Thyroid gland (tissue), 4 donors: ENCODE measurements at places on chromosomes 16 and 17.

DNA sequence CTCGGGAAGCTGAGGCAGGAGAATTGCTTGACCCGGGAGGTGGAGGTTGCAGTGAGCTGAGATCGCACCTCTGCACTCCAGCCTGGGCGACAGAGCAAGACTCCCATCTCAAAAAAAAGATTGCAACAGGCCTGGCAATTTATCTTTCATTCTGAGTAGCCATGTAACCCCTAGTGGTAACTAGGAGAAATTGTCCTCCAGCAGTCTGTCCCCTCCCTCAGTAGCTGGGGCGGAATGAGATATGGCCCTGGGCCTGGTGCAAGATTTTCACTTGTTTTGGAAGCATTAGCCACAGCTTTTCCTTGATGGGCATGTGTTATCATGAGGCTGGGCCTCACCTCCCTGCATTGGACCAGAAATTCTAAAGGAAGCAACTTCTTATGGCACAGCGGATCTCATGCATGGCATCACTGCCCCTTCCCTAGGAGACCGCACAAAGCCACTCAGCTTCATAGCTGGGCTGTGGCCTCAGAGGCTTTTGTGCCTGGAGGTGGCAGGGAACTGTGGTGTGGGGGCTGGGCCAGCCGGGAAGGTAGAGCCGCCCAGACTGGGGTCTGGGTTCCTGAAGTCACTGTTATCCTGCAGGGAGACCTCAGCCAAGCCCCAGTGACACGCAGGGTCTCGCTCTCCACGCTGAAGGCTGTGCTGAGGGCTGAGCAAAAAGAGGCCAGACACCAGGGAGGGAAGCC lies 13.4 kb downstream of the NATD1 start:
- no peaks in the 10 kb centered on the region for H3K27me3 ChIP-seq
- H3K36me3 ChIP-seq = no peaks in the 10 kb centered on the region
- no peak overlapping the region for H3K4me3 ChIP-seq
- no peak overlapping the region for H3K27ac ChIP-seq
- H3K4me1 ChIP-seq = peaks cover 20% of the 10 kb centered on the region
- DNase-seq = no peak

GRCh38 chr17:12727076-12727760 lies 61.5 kb downstream of the MYOCD start:
- H3K4me1 ChIP-seq = peaks cover 19% of the 10 kb centered on the region
- H3K4me3 ChIP-seq = no peak overlapping the region
- no peaks in the 10 kb centered on the region for H3K36me3 ChIP-seq
- H3K27me3 ChIP-seq = no peaks in the 10 kb centered on the region

GRCh38 chr17:79562931-79563210 lies 48.0 kb downstream of the RBFOX3 start:
- H3K4me3 ChIP-seq = no peak overlapping the region
- no peaks in the 10 kb centered on the region for H3K27me3 ChIP-seq
- DNase-seq = no peak
- H3K4me1 ChIP-seq = no peaks in the 10 kb centered on the region
- H3K27ac ChIP-seq = no peak overlapping the region

- no peak for DNase-seq
- H3K36me3 ChIP-seq = no peaks in the 10 kb centered on the region
- H3K4me1 ChIP-seq = no peaks in the 10 kb centered on the region
- no peak overlapping the region for H3K27ac ChIP-seq
Measured at GRCh38 chr17:74532115-74532514, 840 bp upstream of the CD300LB start.

DNA sequence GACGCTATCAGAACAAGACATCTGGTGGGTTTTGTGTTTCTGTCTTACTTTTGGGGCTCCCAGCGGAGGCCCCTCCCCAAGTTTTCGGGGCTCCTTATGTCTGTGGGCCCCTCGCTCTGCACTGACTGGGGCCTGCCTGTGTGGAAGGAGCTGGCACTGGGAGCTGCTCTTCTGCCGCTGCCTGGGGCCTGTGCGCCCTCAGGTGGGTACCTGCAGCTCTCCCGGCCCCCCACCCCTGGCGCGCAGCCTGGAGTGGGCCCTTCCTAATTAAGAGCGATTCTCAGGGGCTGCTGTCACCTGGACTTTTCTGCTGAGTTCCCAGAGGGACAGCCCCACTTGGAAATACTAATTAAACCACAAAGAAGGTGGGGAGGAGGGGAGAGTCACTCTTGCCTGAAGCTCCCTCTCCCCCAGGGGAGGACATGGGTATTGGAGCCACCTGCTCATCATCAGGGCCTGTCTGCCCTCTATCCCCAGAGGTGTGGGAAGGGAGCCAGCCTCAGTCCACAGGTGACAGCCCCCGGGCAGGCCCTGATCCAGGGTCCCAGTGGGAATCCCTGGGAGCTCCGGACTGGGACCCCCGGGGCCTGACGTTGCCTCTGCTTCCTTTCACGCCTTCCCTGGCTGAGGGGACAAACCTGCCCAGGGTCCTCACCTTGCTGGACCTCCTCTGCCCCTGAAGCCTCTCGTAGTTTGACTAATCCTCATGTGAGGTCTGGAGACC lies 36.5 kb downstream of the GSE1 start:
- H3K4me1 ChIP-seq = peaks cover 27% of the 10 kb centered on the region
- no peak overlapping the region for H3K4me3 ChIP-seq
- DNase-seq = no peak
- H3K27ac ChIP-seq = no peak overlapping the region
- peaks cover 16% of the 10 kb centered on the region for H3K36me3 ChIP-seq

DNA sequence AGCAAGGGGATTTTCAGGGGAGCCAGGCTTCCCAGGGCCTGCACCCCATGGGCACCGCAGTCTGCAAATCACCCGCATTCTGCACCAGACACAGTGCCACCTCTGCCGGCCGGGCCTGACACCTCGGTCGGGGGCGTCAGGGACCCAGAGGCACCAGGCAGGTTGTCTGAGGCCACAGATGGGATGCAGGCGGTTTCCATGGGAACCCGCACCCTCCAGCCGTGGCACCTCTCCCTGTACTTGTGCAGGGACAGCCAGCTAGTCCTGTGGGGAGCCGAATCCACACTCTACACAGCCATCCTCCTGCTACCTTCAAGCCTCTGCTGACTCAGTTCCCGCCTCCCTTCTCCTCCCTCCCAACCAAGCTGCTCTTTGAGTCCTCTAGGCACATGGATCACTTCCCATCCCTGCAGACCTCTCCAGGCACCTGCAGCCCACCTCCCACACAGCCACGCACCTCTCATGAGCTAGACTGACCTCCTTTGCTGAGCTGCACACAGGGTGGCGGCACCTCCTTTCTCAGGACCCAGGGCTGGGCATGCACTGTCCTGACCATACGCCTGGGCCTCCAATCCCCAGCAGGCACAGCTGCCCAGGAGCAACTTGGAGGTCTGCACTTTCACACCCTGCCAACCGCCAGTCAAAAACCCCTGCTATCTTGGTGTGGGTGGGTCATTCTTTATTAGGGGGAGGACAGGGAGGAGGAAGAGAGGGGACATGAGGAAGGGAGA lies 119.5 kb downstream of the C16orf78 start:
- no peak overlapping the region for H3K4me3 ChIP-seq
- H3K27ac ChIP-seq = no peak overlapping the region
- DNase-seq = no peak
- H3K36me3 ChIP-seq = no peaks in the 10 kb centered on the region
- H3K4me1 ChIP-seq = peaks cover 4% of the 10 kb centered on the region

DNA sequence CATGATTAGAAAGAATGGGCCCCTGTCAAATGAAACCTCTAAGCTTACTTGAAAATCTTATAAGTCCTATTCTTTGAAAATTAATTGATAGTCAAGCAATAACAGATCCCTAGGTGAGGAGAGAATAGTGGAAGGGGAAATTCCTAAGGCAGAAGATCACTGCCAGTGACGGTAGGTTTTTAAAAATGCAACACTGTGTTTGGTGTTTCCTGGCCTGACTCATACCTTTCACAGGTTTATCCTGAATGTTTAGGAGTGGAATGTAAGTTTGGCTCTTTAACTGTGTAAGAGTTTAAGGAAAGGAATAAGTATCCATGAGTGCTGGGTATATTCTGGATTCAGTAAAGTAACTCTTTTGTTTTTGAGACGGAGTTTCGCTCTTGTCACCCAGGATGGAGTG lies 23.8 kb downstream of the HAPSTR1 start:
- H3K27me3 ChIP-seq = no peaks in the 10 kb centered on the region
- H3K27ac ChIP-seq = no peak overlapping the region
- H3K4me3 ChIP-seq = no peak overlapping the region
- DNase-seq = no peak

DNA sequence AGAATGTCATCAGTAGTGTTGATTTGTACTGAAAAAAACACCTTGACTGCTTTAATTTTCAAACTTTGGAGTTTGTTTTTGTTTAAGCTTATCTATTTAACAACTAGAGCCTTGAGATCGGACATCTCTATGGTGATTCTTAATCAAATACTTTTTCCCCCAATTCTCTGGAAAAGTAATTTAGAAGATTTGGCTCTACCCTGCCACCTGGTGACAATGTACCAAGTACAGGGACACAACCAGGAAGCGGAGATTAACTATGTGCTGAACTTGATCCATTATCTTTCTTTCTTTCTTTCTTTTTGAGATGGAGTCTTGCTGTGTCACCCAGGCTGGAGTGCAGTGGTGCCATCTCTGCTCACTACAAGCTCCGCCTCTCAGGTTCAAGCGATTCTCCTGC lies 30.8 kb downstream of the USP43 start:
- peaks cover 7% of the 10 kb centered on the region for H3K4me1 ChIP-seq
- no peaks in the 10 kb centered on the region for H3K36me3 ChIP-seq
- no peak for DNase-seq
- no peaks in the 10 kb centered on the region for H3K27me3 ChIP-seq
- H3K27ac ChIP-seq = no peak overlapping the region

GRCh38 chr16:84677849-84678248 lies 22.0 kb upstream of the USP10 start:
- no peak for DNase-seq
- no peaks in the 10 kb centered on the region for H3K27me3 ChIP-seq
- no peak overlapping the region for H3K27ac ChIP-seq
- no peaks in the 10 kb centered on the region for H3K4me1 ChIP-seq

DNA sequence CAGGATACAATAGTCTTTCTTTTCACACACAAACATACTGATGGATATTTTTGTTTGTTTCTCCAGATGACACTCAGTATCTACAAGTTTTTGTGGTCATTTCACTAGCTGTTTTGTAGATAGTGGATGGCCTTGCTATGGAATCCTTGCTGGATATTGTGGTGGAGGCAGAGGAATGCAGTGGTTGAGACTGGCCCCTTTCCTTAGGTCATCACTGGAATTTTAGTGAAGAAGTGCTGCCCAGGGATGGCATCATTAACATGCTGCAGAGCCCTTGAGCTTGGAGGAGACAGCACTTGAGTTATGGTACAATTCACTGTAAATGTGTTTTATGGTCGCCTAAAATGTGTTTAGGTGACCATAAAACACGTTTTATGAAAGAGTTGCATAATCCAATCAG lies 455.9 kb upstream of the HSBP1 start:
- no peak for DNase-seq
- H3K27me3 ChIP-seq = no peaks in the 10 kb centered on the region
- H3K4me3 ChIP-seq = no peak overlapping the region
- peaks cover 4% of the 10 kb centered on the region for H3K4me1 ChIP-seq
- no peak overlapping the region for H3K27ac ChIP-seq

DNA sequence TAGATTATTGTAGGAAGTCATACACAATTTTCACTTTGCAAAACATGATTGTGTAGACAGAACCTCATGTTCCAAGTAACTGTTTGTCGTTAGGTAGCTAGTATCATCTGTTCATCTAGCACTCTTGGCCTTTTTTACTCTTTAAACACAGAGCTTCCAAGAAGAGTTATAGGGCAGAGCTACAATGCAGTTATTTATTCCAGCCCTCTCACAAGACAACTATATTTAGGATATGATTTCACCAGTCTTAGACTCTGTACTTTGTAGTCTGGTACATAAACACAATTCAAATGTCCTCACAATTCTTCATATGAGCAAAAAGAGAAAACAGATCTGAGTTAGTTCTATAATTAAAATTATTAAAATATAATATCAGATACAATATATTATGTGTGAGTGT lies 37.9 kb downstream of the KCNJ2 start:
- no peak overlapping the region for H3K4me3 ChIP-seq
- H3K27me3 ChIP-seq = no peaks in the 10 kb centered on the region
- DNase-seq = no peak
- no peaks in the 10 kb centered on the region for H3K4me1 ChIP-seq
- H3K27ac ChIP-seq = no peak overlapping the region
- no peaks in the 10 kb centered on the region for H3K36me3 ChIP-seq

DNA sequence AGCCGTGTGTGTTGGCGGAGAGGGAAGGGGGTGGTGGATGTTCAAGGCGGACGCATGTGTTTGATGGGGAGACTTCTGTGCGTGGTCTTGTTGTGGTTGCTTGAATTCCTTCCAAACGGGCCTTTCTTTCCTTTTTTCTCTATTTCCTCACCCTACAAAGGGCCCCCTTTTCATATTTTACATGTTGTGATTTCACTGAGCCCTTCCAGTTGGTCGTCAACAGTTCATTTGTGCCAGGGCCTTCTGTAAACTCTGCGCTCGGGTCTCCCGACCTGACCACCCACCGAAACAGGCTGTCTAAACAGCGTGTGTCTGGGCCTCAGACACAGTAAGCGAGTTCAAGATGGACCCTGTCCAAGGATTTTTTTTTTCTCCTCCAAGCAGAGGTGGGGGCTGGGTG lies 228.4 kb downstream of the IRF8 start:
- H3K4me1 ChIP-seq = no peaks in the 10 kb centered on the region
- H3K27ac ChIP-seq = no peak overlapping the region
- no peak for DNase-seq
- H3K4me3 ChIP-seq = no peak overlapping the region

- no peaks in the 10 kb centered on the region for H3K36me3 ChIP-seq
- no peak overlapping the region for H3K4me3 ChIP-seq
- no peak overlapping the region for H3K27ac ChIP-seq
- H3K4me1 ChIP-seq = no peaks in the 10 kb centered on the region
- no peak for DNase-seq
Measured at GRCh38 chr16:11520442-11520841, 66.3 kb downstream of the LITAF start.

DNA sequence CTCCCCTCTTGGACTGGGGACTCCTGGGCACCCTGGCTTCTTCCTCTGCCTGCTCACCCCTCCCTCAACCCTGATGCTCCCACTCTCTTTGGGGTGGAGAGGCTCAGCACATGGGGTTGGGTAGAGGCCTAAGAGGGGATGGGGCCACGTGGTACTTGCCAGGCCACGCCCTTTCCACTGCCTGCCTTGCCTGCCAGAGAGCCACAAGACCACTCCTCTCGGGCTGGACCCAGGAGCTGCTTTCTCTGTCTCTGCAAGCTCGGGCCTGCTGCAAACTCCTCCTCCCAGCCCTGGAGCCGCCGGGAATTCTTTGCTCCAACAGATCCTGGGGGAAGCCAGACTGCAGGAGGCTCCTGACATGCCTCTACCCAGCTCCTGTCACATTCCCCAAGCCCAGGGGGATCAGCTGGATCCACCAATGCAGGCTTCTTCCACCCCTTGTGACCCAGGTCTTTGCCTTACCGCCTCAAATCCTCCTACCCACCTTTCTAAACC lies 11.8 kb downstream of the DLX4 start:
- no peaks in the 10 kb centered on the region for H3K27me3 ChIP-seq
- H3K4me3 ChIP-seq = no peak overlapping the region
- H3K36me3 ChIP-seq = no peaks in the 10 kb centered on the region
- H3K4me1 ChIP-seq = no peaks in the 10 kb centered on the region

- DNase-seq = no peak
- no peak overlapping the region for H3K4me3 ChIP-seq
- no peak overlapping the region for H3K27ac ChIP-seq
Measured at GRCh38 chr16:27408012-27408601, 6.1 kb downstream of the IL21R start.

- H3K27me3 ChIP-seq = no peaks in the 10 kb centered on the region
- H3K27ac ChIP-seq = peak overlapping the region; percentile 78
- DNase-seq = no peak
- peaks cover 20% of the 10 kb centered on the region for H3K4me1 ChIP-seq
- peak overlapping the region; percentile 86 for H3K4me3 ChIP-seq
Measured at GRCh38 chr16:85800321-85800669, 800 bp downstream of the COX4I1 start.
